ENCODE measurements at places on chromosomes 16 and 17. TPM values are rescaled to one million over a fixed set of nuclear protein-coding genes. Genes with fewer than 3 reads are reported as not detected.

GRCh38 chr16:25030420-25031131, 15.4 kb upstream of the ARHGAP17 start:
- no peak for DNase-seq

DNA sequence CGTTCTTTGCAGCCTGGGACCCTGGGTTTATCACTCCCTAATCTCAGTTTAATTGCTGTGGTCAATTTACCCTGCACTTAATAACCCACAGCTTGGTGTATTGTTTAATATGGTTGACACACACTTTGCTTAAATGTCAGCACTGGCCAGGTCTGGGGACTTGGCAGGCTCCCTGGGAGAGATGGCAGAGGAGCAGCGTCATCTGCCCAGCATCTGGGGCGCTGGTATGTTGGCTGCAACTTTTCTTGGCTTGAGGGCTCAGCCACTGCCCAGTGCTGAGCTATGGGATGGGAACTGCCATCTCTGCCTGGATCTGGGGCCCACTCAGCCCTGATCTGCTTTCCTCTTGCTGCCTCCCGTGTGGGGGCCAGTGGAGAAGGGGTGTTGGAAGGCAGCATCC, 115.7 kb upstream of the IRX3 start:
- no peak for DNase-seq

- DNase-seq: no peak
Observed at GRCh38 chr17:39196808-39197291, 619 bp downstream of the CACNB1 start.

GRCh38 chr17:7988750-7989178, 13.7 kb upstream of the GUCY2D start:
- peak; percentile 87 for DNase-seq

GRCh38 chr16:19245326-19245925, 40.1 kb upstream of the CLEC19A start:
- DNase-seq: no peak

NHERF2 gene
- 59.3 TPM for total RNA-seq
